Astrocyte (in vitro differentiated cells and primary cell): ENCODE measurements at places on chromosomes 7 and 10.

DNA sequence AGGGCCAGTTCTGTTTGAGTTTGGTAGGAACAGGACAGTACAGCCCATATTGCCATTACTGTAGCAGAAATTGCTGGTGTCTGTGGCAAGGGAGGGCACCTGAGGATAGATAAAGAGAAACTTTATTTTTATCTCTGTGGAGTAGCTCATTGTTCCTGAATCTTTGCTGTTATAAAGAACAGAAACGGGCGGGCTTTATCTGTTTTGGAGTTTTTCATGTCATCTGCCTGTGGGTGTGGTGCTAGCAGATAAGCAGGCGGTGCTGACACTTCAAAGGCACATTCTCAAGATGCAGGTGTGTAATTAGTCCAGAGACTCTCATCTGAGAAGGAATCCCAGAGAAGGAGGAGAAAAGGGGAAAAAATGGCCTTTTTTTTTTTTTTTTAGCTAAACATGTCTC lies 11.5 kb downstream of the ZNF273 start:
- no peak for DNase-seq

DNA sequence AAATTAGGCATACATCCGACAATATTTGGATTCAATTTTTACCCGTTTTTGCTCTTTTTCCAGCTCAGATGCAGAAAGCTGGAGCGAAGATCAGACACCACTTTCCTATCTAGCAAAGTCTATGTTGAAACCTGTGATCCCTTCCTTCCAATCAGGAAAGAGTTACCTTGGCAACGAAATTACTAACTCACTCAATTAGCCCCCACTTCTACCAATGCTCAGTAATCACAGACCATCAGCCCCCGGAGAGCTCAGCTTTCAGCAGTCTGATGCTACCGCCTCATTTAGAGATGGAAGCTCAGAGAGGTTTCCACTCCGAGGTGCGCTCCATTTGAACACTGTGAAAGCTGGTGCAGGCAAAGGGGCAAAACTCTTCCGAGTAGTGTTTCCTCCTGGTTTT lies 6.7 kb downstream of the FRAT1 start:
- no peak for DNase-seq

DNA sequence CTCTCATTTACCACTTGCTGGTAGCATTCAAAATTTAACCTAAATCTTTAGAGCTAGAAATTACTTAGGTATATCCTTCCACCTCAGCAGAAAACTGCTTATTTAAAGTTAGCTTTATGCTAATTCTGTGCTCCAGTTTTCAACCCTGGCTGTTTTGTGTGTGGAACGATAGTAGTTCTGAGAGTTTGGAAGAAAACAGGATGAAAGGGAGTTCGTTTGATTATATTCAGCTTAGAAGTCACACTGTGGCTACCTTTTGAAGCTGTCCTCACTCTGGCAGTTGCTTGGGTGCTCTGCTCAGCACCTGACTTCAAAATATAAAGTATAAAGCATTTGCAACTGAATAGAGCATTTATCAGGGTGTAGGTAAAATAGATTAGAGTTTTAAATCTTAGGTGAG lies 2.6 kb upstream of the ASCC1 start:
- no peak for DNase-seq

DNA sequence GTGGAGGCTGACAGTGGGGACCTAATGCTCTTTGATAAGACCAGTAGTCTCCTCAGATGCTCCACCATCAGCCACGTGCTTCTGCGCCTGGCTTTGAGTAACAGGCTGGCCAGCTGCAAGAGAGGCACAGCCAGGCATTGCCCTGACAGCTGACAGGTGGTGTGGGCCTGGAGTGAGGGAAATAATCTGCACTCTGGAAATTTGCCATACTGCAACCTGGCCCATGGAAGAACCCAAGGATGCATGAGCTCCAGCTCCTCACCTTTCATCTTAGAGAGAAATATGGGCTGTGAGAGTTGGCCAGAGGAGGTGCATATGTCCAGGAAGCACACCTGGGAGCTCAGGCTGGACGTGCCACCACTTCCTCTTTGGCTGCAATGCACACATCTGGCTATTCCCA lies 118.9 kb downstream of the PLXDC2 start:
- no peak for DNase-seq

DNA sequence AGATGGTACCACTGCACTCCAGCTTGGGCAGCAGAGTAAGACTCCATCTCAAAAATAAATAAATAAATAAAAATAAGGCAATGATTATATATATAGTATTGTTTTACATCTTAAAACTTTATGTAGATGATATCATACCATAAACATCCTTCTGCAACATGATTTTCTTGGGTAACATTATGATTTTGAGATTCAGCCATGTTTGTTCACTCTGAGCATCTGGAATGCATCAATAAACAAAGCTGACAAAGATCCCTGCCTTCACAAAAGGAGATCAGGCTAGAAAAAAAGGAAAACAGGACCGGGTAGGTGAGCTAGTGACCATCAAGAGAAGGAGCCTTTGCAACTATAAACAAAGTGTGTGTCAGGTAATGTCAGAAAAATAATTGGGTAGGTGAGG lies 31.9 kb upstream of the KAT6B start:
- no peak for DNase-seq

DNA sequence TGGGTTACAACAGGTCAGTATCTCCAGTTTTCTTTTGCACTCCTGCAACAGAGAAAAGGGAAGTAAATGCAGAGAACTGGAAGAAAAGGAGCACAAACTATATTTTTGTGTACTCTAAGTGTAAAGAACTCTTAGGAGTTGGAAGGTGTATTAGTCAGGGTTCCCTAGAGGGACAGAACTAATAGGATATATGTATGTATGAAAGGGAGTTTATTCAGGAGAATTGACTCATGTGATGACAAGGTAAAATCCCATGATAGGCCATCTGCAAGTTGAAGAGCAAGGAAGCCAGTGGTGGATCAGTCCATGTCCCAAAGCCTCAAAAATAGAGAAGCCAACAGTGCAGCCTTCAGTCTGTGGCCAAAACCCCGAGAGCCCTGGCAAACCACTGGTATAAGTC lies 22.6 kb upstream of the RAB18 start:
- DNase-seq = no peak

- DNase-seq = no peak
These were observed 34.4 kb downstream of the AIFM2 start for GRCh38 chr10:70098271-70098670.

GRCh38 chr7:81159402-81159801 lies 240.6 kb upstream of the SEMA3C start:
- peak; percentile 81 for DNase-seq

DNA sequence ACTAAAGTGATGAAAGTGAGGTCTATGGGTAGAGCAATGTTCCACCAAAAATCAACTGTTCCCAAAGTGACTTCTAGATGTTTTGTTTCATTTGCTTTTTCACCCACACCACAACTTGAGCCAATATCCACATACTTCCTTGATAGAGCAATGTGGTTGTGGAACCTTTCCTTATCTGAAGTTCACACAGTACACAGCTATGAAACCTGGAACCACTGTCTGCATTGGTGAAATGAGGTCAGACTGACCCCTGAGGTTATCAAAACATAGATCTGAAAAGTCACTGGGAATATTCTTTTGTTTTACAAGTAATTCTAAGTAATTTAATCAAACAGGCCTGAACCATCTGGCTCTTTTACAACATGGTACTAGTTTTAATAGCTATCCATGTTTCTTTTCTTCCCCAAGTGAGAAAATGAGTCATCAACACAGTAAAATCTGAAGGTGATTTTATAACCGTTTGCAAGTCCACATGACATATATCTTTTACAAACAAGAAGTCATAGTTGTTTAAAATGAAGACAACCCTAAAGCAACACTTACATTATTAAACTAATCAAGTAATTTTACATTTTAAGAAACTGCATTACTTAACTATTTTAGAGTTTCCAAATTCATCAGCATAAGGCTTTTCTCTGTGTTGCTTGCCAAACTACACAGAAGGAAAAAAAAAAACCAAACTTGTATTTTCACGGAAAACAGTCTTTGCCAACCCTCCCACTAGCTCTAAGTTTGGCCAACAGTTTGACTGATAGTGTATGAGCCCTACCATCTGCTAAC lies 80.3 kb downstream of the LRRC17 start:
- peak; percentile 98 for DNase-seq

GRCh38 chr7:16223963-16224707 lies 197.2 kb downstream of the CRPPA start:
- no peak for DNase-seq

DNA sequence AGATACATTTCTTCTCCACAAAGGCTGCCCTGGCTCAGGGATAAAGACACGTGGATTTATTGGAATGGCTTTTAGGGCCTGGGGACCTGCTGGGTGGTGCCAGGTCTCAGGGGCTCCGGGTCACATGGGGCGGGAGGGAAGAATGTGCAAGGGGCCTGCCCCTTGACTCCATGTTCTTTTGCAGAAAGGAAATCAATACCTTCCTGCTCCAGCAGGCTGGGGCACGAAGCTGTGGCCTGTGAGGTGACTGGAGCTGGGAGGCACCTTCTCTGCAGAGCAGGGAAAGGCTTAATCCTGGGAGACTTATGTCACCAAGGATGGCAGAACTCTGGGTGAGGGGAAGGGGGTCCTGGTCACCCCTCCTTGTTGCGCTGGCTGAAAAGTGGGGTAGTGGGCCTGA lies 42.3 kb upstream of the GNA12 start:
- DNase-seq = no peak

DNA sequence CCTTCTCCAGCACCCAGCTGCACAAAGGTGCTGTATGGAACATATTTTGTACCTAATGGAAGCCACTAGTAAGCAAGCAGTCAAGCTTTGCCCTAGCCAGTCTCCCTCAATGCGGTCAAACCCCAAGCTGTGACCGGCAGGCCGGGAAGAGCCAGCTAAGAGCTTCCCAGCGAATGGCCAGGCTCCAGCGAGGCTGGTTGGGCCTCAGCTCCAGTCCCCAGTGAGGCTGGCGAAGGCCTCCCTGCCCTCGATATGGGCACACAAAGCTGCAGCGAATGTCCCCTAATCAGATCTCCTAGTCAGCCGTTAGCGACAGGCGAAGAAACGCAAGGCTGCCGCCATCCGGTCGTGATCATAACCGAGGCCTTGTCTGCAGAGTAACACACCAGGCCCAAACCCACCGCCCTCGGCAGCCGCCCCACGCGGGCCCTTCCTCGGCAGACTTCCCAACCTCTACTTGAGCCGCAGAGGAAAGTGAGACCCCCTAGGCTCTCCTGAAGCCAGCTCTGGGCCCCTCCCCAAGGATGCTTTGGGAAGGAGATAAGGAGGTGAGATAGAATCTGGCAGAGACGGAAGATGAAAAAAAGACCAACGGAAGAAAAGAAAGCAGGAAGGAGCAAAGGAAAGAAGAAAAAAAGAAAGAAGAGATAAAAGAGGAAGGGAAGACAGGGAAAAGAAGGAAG lies 3.1 kb upstream of the HOXA9 start:
- no peak for DNase-seq

GRCh38 chr7:7799138-7799537 lies 80.7 kb upstream of the RPA3 start:
- no peak for DNase-seq

DNA sequence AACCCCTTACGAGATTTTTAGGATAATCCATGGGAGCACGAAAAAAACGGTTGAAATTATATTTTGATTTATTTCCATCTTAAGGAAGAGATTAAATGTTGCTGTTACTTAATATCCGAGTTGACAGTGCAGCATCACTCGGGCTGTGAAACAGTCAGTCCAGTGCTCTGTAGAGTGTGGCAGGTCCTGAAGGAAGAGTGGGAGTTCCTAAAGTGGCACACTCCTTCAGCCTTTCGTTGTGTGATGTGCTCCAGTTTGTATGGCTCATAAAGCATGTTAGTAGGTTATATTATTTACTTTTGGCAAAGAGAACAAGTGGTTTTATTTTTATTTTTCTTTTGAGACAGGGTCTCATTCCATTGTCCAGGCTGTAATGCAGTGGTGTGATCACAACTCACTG lies 358.3 kb downstream of the AUTS2 start:
- DNase-seq = no peak

DNA sequence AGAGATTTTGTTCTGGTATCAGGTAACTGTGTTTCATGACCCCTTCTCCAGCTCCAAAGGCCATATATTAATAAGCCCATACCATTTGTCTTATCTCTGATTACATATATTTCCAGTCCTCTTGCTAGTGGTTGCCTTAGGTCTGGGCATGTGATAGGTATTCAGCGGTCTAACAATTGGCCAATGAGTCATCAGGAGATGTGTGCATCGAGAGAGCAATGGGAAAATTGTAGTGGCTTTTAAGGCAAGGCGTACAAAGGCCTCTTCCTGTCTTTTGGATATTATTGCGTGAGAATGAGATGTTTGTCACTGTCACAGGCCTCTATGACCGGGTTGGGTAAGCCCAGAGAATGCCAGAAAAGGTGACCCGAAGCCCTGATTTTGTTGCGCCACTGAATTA lies 38.6 kb upstream of the SFRP5 start:
- peak; percentile 59 for DNase-seq

DNA sequence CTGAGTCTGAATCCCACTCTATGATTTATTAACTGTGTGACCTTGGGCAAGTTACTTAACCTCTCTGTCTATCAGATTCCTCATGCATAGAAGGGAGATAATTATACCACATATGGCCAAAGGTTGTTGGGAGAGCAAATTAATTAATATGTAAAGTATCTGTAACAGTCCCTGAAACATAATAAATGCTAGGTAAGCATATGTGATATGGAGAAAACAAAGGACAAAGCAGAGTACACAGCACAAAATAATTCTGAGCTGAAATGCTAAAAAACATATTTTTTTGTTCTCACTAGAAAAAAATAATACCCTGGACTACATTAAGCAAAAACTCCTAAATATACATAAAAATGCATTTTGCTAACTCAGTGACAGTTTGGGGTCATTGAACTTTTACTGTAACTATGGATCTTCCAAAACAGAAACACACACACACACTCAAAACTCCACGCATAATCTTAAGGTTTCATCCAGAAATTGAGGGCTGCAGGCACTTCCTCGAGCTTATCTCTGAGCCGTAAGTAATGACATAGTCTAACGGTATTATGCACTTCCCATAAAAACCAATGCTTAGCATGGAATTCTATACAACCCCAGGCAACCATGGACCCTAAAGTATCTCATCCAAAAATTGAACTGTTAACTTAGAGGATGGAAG lies 201.7 kb upstream of the PTN start:
- no peak for DNase-seq

DNA sequence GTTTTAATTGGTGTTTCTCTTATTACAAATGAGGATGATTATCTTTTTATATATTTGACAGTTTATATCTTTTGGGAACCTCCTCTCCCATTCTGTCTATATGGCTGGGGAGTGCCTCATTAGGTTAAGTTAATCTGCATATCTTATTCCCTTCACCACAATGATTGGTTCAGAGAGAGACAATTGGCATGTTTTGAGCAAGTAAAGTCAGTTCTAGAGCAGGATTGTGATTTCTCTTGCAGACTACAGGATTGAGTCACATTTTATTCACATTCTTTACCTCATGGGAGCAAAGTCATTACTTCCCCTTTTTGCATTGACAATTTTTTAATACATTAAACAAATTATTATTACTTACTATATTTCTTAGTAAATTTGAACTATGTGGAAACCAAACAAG lies 345.6 kb downstream of the MDFIC start:
- DNase-seq = no peak

DNA sequence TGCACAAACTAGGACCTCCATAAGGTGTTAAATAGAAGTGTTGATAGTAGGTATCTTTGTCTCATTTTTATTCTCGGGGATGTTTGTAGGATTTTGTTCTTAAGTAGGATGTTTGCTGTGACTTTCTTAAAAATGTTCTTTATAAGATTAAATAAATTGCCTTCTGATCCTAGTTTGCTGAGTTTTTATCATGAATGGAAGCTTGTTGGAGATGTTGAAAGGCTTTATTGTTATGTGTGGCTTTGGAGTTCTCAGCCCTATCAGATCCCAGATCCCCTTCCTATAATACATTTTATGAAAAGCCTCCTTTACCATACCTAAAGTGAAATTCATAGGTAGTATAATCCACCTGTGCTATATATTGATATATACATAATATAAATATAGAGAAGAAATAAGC lies 40.1 kb downstream of the NHLRC2 start:
- no peak for DNase-seq
